Activated CD4-positive, alpha-beta T cell treated with anti-CD3 and anti-CD28 coated beads, Interleukin-2, amount 10 ng/mL, durations not matched to agents 24 days and 14 days (primary cell): ENCODE measurements at places on chromosomes 7 and 10.
A peak's percentile ranks its signal among the peaks of the same experiment; 100 is the strongest.

- no peak for DNase-seq
Measured at GRCh38 chr7:94303695-94304094, 91.0 kb upstream of the COL1A2 start.

DNA sequence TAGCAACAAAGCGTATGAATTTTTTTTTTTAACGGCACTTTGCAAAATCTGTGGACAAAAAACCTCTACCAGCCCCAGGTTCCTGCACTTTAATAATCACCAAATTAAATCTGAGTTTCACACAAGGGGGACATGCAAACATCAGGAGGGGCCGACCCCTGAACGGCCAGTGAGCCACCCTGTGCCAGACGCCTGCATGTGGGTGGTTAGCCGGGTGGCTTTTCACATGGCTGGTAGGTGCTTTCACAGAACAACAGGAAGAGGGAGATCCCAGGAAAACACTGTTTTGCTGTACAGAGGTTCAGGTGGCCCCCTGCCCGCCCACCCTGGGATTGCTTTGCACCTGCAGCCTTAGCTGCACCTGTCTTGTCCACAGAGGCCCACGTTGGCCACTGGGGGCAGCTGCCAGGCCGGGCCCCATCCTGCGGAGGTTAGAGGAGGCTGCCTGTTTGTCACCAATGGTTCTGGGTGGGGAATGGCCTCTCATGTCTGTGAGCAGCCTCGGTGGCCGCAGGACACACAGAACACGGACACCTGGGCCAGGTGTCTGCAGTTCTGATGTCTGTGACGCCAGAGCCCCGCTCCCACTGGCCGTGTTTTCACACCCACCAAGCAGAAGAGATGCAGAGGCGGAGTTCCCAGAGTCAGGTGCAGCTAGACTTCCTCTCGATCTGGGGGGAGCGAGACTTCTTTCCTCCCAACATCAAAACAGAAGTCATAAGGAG, 107.7 kb downstream of the FAM53B start:
- peak; percentile 68 for DNase-seq

DNA sequence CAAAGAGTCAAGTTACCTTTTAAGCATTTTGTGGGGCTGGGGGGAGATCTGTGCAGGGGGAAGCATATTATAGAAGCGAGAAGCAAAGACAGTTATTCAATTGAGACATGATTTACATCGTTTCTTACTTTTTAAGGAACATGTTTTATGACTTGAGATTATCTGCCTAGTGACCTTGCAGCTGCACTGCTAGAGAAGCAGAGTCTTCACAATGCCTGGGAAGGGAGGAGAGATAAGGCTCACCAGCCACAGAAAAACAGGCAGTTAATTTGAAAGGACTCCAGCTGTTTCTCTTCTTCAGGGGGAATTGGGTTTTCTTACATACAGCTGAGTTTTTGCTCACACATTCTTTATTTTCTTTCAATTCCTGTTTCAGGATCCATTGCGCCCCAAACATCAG, 31.0 kb downstream of the PHYH start:
- no peak for DNase-seq

GRCh38 chr7:84792231-84792893, 394.5 kb downstream of the SEMA3D start:
- no peak for DNase-seq

DNA sequence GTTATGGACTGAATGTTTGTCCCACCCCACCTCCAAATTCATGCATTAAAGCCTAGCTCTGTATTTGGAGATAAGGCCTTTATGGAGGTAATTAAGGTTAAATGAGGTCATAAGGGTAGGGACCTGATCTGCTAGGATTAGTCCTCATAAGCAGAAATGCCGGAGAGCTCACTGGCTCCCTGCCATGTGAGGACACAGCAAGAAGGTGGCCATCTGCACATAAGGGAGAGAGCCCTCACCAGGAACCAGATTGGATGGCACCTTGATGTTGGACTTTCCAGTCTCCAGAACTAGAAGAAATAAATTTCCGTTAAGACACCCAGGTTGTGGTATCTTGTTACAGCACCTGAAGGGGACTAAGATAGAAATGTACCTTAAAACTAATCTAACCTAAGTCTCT, 816.1 kb upstream of the C7orf33 start:
- DNase-seq: no peak

DNA sequence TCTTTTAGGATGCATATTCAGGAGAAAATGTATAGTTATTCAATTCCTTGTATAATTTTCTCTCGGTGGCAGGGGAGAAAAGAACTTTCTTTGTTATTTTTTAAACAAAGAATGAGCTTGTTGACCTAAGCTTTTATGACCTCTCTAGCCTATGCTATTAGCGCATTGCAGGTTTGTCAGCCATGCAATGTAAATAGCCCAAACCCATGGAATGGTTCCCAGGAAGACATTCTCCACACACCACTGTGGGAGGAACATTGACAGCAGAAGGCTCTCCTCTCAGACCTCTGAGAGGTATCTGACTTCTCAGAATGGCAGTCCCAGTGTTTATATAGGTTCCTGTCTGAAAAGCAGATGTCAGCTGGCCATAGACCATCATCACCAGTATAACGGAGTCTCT, 19.6 kb upstream of the AGBL3 start:
- DNase-seq: no peak

DNA sequence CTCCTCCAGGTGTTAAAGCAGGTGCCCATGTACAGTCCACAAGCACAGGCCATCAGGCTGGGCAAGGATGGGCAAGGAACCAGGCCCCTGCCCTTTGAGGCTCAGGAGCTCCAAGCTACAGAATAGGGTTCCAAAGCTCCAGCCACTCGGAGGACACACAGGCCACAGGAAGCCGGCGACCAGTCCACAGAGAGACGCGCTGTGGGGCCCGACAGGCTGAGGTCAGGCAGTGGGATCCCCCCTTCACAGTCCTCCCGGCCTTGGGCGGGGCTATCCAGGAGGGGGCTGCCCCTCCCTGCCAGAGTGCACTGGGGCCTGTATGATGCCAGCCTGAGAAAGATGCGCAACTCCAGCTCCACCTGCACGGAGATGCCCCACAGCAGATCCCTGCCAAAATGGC, 34.0 kb downstream of the MAD1L1 start:
- DNase-seq: no peak

GRCh38 chr10:124062390-124062789, 31.0 kb downstream of the CHST15 start:
- DNase-seq: no peak

- no peak for DNase-seq
Measured at GRCh38 chr7:107946451-107946850, 55.5 kb downstream of the DLD start.

GRCh38 chr10:52778511-52779392, 6.2 kb upstream of the MBL2 start:
- DNase-seq: no peak

DNA sequence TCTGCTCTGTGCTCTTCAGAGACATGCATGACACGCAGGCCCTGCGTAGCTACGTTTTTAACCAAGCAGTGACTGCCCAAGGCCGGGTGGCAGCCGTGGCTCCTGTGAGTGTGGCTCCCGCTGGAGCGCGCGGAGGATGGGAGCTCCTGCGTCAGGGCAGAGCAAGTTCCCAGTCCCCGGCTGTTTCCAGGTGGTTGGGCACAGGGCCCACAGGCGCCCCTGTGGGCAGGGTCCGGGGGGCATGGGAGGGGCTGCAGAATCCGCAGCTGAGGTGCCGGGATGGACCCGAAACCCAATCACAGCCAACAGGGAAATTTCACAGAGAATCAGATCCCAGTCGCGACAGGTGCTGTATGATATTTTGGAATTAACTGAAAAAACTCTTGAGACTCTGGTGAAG, 9.8 kb downstream of the NKX6-2 start:
- DNase-seq: no peak
